ENCODE measurements at places on chromosomes 1 and 21.

GRCh38 chr1:220013497-220013896, 32.8 kb downstream of the EPRS1 start:
- DNase-seq = peak; percentile 78

DNA sequence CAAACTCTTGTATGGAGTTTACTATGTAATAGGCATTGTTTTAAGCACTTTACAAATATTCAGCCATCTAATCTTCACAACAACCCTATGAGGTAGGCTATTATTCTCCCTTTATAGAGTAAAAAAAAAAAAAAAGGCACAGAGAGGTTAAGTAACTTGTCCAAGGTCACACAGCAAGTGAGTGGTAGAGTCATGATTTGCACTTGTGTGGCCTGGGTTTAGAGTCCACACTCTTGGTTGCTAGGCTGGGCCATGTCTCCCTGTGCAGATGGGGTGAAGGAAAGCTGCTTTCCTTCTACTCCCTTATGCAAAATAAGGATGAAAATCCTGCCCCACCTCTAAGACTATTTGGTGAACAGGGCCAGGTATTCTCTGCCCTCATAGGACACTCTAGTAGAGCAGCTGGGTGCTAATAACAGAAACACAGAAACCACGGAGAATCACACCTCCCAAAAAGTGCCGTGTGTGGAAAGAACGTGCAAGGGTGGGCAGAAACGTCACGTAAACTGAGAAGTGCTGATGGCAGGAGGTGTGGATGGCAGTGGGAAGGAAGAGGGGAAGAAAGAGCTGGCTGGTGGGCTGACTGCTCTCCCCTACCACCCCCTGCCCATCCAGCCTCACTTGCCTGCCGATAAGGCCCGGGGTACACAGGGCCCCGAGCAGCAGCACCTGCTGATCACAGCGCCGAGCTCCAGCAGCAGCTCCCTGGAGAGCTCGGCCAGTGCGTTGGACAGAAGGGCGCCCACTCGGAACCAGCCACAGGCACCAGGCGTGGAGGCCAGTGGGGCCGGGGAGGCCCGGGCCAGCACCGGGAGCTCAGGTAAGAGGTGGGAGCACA, 28.3 kb upstream of the VPS13D start:
- no peak for DNase-seq

GRCh38 chr1:26786437-26787380, 1.0 kb upstream of the PIGV start:
- peak; percentile 89 for DNase-seq

GRCh38 chr1:155051777-155052398, 772 bp downstream of the ADAM15 start:
- no peak for DNase-seq

DNA sequence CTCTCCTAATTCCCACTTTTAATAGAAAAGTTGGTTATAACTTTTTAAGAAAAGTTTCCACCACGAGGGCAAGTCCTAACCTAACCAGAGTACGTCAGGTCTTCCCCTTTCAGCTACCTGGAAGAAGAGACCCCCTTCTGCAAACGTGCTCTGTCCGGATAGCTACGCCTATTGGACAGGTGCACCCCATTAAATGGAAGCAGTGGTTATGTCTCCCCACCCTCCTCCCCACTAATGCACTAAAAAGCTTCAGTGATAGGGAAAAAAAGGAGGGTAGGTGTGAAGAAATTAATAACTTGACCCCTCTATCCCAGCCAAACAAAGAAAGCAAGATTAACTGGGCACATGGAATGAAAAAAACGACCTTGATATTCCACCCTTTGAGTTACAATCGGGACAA, 7.7 kb downstream of the GLUL start:
- no peak for DNase-seq

DNA sequence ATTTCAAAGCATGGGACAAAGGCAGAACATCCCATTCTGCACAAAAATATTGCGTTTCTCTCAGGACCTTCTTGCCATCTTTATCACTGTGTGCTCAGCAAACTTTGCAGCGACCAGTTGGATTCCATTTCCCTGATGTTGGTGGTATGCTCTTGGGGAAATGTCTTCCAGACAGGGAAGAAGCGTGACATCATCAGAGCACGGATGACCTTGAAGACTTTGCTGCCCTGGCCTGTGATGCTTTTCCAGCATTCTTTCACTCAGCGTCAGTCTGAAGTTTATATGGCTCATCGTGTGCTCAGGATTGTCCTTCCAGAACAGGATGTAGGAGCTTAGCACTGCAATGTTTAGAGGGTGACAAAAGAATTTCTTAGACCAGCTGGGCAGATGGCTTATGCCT, 131.4 kb upstream of the F3 start:
- peak; percentile 45 for DNase-seq

DNA sequence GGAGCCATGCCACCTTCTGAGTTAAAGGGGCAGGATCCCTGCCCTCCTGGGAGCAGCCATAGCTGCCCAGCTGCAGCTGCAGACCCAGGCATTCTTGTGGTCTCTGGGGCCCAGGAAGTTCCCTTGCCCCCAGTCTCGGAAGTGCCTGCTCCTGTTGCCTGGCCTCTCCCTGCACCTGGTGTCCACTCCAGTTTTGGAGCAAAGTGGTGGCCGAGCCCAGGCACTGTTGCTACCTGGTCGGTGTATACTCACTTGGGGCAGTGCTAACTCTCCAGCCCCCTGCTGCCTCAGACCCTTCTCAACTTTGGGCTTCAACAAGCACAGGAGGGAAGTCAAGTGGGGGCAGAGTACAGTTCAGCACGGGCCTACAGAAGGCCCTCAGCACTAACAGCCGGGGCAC, 352.9 kb upstream of the NCAM2 start:
- DNase-seq = no peak

- no peak for DNase-seq
These were observed 62.6 kb downstream of the MAN1C1 start for GRCh38 chr1:25679171-25679570.

DNA sequence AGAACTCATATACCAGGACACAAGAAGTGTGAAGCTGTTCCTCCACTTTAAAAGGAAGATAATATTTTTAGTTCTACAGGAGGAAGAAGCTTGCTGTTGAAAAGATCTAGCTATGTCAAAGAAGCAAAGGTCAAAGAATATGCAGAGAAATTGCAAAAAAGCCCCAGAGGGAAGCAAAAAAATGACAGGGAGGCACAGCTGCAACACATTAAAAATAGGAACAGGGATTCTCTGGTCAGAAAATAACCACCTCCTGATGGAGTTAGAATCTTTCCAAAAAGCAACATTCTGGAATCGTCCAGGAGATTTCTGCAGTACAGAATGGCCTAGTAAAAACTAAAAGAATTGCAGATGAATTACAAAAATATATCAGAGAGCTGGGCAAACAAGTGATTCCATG, 238.9 kb upstream of the PRMT6 start:
- DNase-seq = no peak

DNA sequence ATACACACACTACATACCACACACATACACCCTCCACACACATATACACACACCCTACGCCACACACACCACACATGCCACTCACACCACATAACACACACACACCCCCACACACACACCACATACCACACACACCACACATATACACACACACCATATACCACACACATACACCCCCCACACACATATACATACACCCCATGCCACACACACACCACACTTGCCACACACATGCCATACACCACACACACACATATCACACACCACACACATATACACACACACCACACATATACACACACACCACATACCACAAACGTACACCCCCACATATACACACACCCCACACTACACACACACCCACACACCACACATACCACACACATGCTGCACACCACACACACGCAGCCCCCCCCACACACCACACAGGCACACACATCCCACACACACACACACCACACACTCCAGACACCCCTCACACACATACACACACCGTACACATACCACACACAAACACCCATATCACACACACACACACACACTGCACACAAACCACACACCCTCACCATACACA, 76.7 kb upstream of the TMPRSS2 start:
- no peak for DNase-seq

DNA sequence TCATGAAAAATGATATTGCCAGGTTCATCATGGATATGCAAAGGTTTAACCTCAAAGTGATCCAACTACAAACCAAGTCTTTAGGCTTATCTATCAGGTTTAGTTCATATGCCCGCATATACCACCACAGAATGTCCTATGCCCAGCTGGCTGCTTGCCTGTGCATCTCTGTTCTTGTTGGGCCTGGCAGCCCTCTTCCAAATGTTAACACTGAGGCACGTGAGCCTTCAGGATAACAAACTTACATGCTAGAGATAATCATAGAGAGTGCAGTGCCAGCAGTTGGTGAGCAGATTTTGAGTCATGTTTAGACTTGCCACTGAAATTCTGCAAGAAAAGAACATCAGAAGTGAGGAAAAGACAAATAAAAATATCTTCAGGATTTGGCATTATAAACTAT, 607.9 kb upstream of the TMPRSS15 start:
- no peak for DNase-seq

All from choroid plexus epithelial cell (primary cell).